Cardiac muscle cell (in vitro differentiated cells and primary cell): ENCODE measurements at places on chromosomes 7 and 10. TPM values are rescaled to one million over a fixed set of nuclear protein-coding genes. Genes with fewer than 3 reads are reported as not detected.

DNA sequence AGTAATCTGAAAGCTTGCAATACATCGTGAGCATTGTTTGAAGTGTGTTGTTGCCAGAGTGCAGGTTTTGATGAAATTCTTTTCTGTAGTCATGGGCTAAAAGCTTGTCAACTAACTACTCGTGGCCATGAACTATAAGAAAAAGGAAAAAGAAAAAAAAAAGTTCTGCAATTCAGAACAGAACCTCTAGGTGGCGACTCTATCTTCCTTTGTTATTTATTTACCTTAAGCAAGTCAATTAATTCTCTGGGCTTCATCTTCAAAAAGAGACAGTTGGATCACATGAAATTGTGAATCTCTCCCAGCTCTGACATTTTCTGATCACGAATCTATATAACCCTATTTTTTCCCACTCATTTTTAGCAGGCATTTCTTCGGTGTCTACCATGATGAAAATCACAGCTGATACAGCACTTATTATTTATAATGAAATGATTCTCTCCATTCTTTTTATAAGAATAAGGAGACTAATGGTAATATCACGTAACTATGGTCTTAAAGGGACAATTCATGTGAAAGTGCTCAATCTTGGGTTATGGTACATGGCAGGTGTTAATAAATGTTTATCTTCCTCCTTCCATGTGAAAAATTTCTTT is 18.8 kb downstream of the TMEM196 start:
- H3K4me3 ChIP-seq: no peak overlapping the region
- no peaks in the 10 kb centered on the region for H3K27me3 ChIP-seq
- no peak overlapping the region for H3K27ac ChIP-seq
- H3K36me3 ChIP-seq: no peaks in the 10 kb centered on the region
- H3K4me1 ChIP-seq: no peaks in the 10 kb centered on the region
- DNase-seq: peak; percentile 23

DNA sequence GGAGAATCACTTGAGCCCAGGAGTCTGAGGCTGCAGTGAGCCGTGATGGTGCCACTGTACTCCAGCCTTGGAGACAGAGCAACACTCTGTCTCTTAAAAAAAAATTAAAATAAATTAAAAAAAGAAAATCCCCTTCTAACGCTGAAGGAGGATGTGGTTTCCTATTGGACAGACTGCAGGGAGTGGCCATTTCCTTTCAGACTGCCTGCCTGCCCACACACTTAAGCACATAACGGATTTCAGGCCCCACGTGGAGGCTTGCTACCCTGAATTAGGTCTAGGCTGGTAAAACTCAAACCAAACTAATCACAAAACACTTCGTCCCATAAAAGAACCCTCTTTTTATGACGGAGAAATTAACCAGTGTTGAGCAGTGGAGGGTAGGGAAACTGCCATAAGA is 34.0 kb downstream of the GATA3 start:
- H3K4me3 ChIP-seq: no peak overlapping the region
- no peak overlapping the region for H3K27ac ChIP-seq
- no peaks in the 10 kb centered on the region for H3K4me1 ChIP-seq
- H3K27me3 ChIP-seq: no peaks in the 10 kb centered on the region

DNA sequence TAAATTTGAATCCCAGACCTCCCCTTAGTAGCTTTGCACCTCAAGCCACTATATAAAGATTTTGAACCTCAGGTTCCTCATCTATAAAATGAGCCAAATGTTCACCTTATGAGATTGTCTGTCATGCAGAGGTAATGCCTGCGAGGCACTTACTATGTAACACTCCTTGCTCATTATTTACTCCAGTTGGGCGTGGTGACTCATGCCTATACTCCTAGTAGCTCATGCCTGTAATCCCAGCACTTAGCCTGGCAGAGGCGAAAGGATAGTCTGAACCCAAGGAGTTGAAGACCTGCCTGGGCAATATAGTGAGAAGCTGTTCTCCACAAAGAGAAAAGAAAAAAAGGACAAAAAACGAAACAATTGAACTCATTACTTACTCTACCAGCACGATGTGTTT is 82.2 kb downstream of the MDFIC start:
- H3K27ac ChIP-seq: no peak overlapping the region
- DNase-seq: no peak
- H3K4me3 ChIP-seq: no peak overlapping the region
- H3K4me1 ChIP-seq: no peaks in the 10 kb centered on the region
- H3K36me3 ChIP-seq: no peaks in the 10 kb centered on the region

NPY4R gene
- 0.39 and 1.2 TPM in 2 replicates for total RNA-seq

GRCh38 chr7:91526404-91526803 is 262.2 kb downstream of the FZD1 start:
- no peaks in the 10 kb centered on the region for H3K27me3 ChIP-seq
- H3K4me3 ChIP-seq: no peak overlapping the region

ATP6V0E2 gene
- total RNA-seq: 132 and 220 TPM in 2 replicates

SCART1 gene
- 0.74 and 5.6 TPM in 2 replicates for total RNA-seq

WDFY4 gene
- not detected in 2 replicates for total RNA-seq

CPN1 gene
- not detected in 2 replicates for total RNA-seq

GRCh38 chr7:90347759-90348158 is 1.2 kb downstream of the GTPBP10 start:
- H3K36me3 ChIP-seq: no peaks in the 10 kb centered on the region
- H3K4me1 ChIP-seq: peaks cover 5% of the 10 kb centered on the region
- H3K4me3 ChIP-seq: peak overlapping the region; percentile 86
- no peak for DNase-seq
- H3K27me3 ChIP-seq: no peaks in the 10 kb centered on the region

- peaks cover 17% of the 10 kb centered on the region for H3K4me1 ChIP-seq
- H3K27ac ChIP-seq: no peak overlapping the region
- H3K27me3 ChIP-seq: no peaks in the 10 kb centered on the region
- no peak overlapping the region for H3K4me3 ChIP-seq
Observed at GRCh38 chr10:62183442-62183841, 85.2 kb downstream of the RTKN2 start.

DNA sequence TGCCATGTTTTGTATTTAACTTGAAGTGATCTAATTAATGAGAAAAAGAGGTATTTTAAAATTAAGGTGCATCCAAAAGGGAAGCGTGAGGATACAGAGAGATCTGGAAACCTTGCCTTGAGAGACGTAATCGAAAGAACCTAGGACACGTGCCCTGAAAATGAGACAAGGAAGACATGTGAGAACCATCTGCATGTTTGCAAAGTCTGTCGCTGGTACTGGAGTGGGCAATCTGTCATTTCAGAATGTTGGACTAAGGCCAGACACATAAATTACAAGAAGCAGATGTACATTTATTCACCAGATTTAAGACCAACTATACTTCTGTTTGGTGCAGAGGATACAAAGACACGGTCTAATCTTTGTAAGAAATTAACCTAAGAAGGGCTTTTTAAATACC is 9.2 kb downstream of the AGR2 start:
- DNase-seq: no peak
- H3K4me3 ChIP-seq: no peak overlapping the region

OPN1SW gene
- not detected in 2 replicates for total RNA-seq

- H3K27ac ChIP-seq: no peak overlapping the region
- no peaks in the 10 kb centered on the region for H3K36me3 ChIP-seq
- DNase-seq: no peak
- peaks cover 30% of the 10 kb centered on the region for H3K4me1 ChIP-seq
- no peak overlapping the region for H3K4me3 ChIP-seq
Observed at GRCh38 chr10:119320981-119321380, 113.6 kb downstream of the GRK5 start.

DNA sequence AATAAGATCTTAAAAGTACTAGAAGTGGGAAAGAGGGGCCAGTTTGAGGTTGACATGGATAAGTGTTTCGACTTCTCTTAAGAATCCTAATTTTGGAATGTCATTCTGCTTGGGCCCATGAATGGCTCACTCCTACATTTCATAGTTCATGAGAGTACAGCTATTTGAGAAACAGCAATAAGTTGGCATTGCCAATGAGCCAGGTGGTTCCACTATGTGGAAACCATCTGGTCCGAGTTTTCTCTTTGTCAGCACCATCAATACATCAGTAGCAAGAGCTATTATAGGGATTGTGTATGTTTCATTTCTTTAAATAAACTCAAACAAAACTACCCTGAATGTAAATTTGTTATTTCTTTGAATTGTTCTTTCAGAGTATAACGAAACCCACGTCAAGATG is 78.1 kb upstream of the NEBL start:
- H3K4me3 ChIP-seq: no peak overlapping the region
- no peaks in the 10 kb centered on the region for H3K27me3 ChIP-seq
- no peaks in the 10 kb centered on the region for H3K36me3 ChIP-seq
- peaks cover 24% of the 10 kb centered on the region for H3K4me1 ChIP-seq
- DNase-seq: no peak

RPEL1 gene
- not detected in 2 replicates for total RNA-seq

- no peaks in the 10 kb centered on the region for H3K4me1 ChIP-seq
- no peaks in the 10 kb centered on the region for H3K27me3 ChIP-seq
- H3K4me3 ChIP-seq: no peak overlapping the region
- no peak for DNase-seq
- H3K36me3 ChIP-seq: no peaks in the 10 kb centered on the region
Observed at GRCh38 chr7:115449689-115450088, 527.8 kb downstream of the MDFIC start.

SPDYE6 gene
- 0.18 TPM in 1 of 2 replicates, not detected in the other for total RNA-seq

DNA sequence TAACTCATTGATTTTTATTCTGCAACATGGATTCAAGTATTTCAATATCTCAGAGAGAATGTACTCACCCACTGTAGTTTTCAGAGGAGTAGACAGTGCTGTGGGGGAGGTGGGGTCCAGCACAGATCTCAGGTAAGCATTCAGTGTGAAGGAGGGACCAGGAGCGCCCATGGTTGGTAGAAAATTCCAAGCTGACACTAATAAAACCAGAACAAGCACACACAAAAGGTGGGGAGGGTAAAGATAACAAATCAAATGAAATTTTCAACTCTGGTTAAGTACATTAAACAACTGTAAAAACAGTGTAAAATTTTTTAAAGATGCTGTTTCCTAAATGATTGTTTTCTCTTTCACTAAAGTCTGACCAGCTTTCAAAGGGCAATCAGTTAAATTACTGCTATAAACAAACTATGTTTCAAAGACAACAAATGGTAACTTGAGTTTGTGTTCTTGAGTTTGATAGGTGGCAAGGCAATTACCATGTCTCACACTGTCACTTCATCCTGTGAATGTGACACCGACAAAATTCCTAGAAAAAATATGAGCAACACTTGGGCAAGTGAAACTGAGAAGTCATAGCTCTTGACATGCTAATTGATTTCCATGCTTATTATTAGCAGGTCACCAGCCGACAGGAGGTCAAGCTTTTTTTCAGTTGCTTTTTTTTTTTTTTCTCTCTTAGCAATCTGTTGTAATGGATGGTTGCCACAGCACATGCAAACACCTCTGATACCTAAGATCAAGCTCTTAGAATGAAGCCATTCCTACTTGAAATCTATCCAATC is 205.8 kb upstream of the SLC26A5 start:
- no peaks in the 10 kb centered on the region for H3K36me3 ChIP-seq
- DNase-seq: peak; percentile 13

GRCh38 chr10:125639846-125640245 is 43.1 kb downstream of the TEX36 start:
- no peak overlapping the region for H3K4me3 ChIP-seq
- no peak for DNase-seq
- no peaks in the 10 kb centered on the region for H3K36me3 ChIP-seq
- H3K27ac ChIP-seq: no peak overlapping the region

OR13A1 gene
- total RNA-seq: 0.15 TPM in 1 of 2 replicates, not detected in the other

TRIL gene
- 5.2 and 5.8 TPM in 2 replicates for total RNA-seq

DNA sequence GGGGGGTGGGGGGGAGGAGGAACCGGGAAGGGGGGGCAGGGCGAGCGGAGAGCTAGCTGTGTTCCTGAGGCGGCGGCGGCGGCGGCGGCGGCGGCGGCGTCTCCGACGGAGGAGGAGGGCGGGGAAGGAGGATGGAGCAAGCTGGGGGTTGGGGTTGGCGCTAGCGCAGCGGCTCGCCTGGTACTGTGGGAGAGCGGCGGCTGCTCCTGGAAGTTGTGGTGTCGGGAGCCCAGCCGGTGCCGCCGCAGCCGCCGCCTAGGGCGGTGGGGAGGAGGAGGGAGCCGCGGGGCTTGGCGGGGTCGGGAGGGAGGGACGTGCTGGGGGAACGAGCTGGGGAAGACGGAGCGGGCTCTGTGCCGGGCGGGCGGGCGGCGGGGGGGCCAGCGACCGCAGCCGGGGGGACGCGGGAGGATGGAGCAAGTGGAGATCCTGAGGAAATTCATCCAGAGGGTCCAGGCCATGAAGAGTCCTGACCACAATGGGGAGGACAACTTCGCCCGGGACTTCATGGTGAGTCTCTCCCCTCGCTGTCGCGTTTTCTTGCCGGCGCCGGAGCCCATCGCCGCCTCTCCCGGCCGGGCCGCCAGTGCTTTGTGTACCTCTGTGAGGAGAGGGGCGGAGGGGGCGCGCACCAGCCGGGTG is at the start of gene PTPN12:
Gene PTPN12, plus strand, starts transcription at position 160 of the 642 bp plus-strand sequence. Its CDS starts 252 bp downstream, at position 412.
- DNase-seq: peak; percentile 66
- H3K36me3 ChIP-seq: no peaks in the 10 kb centered on the region
- H3K27me3 ChIP-seq: no peaks in the 10 kb centered on the region

DNA sequence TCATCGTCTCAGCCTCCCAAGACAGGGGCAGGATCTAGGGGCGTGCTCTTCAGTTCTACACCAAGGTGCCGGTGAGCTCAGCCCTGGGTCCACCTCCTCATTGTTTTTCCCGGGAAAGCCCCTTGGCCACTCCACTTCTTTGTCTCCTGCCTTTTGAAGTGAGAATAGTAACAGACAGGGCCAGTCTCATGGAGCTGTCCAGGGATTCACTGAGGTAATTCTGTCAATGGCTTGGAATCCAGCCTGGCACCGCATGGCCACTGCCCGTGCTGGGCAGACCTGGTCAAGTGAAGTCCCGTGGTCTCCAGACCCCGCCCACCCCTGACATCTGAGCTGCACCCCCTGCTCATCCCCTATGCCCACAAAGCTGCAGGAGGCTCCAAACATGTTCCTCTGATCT is 138.9 kb downstream of the TNS3 start:
- no peaks in the 10 kb centered on the region for H3K27me3 ChIP-seq
- DNase-seq: no peak
- peaks cover 6% of the 10 kb centered on the region for H3K4me1 ChIP-seq
- no peak overlapping the region for H3K4me3 ChIP-seq
- H3K27ac ChIP-seq: no peak overlapping the region

GRCh38 chr10:118978998-118979350 is 50.5 kb upstream of the NANOS1 start:
- no peak for DNase-seq
- H3K27me3 ChIP-seq: no peaks in the 10 kb centered on the region
- no peaks in the 10 kb centered on the region for H3K4me1 ChIP-seq
- H3K27ac ChIP-seq: no peak overlapping the region
- H3K36me3 ChIP-seq: no peaks in the 10 kb centered on the region

DNA sequence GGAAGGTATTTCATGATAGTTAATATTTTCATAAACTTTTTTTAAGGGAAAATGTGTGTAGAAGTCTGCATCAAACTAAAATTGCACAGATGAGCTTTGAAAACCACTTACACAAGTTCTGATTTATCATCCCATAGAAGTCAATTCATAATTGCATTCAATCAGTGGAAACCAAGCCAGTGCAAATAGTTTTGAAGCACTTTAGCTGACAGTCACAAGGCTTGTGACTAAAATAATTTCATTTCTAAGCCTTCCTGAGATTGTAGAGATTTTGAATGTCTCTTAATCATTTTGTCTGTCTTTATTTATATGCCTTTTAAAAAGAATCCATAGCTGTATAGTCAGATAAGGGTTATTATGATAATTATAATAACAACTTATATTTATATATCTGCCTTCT is 41.4 kb downstream of the EXOC4 start:
- DNase-seq: no peak
- H3K4me1 ChIP-seq: peaks cover 4% of the 10 kb centered on the region
- H3K27me3 ChIP-seq: no peaks in the 10 kb centered on the region
- no peak overlapping the region for H3K27ac ChIP-seq
- H3K4me3 ChIP-seq: no peak overlapping the region
- H3K36me3 ChIP-seq: peaks cover 10% of the 10 kb centered on the region

DDX50 gene
- total RNA-seq: 48.2 and 52.0 TPM in 2 replicates
